Bladder microvascular endothelial cell (primary cell): ENCODE measurements at places on chromosomes 6 and 20. TPM values are rescaled to one million over a fixed set of nuclear protein-coding genes. Genes with fewer than 3 reads are reported as not detected.

TNFRSF6B gene
- total RNA-seq: 19.1 and 28.5 TPM in 2 replicates

CLVS2 gene
- total RNA-seq: not detected in 2 replicates

PLCB1 gene
- 20.7 and 33.4 TPM in 2 replicates for total RNA-seq

RNGTT gene
- total RNA-seq: 8.6 and 20.2 TPM in 2 replicates

PACSIN1 gene
- not detected in 2 replicates for total RNA-seq

THBS2 gene
- 1.2 and 5.7 TPM in 2 replicates for total RNA-seq

RBPJL gene
- total RNA-seq: not detected in 2 replicates

GJA10 gene
- total RNA-seq: not detected in 2 replicates

SALL4 gene
- 0.76 TPM in 1 of 2 replicates, not detected in the other for total RNA-seq

BPIFB1 gene
- not detected in 2 replicates for total RNA-seq

HTR1E gene
- not detected in 2 replicates for total RNA-seq

PANK2 gene
- 35.3 and 40.1 TPM in 2 replicates for total RNA-seq

PNPLA1 gene
- not detected in 2 replicates for total RNA-seq

HLA-G gene
- not detected in 2 replicates for total RNA-seq

DNPH1 gene
- 25.9 and 36.3 TPM in 2 replicates for total RNA-seq

TCP11 gene
- total RNA-seq: not detected in 2 replicates

NKAIN2 gene
- total RNA-seq: not detected in 2 replicates
